ENCODE measurements at places on chromosomes 12 and 14.
A peak's percentile ranks its signal among the peaks of the same experiment; 100 is the strongest.

- peak; percentile 83 for DNase-seq
Measured at GRCh38 chr12:4030929-4031702, 157.9 kb upstream of the PARP11 start.

- DNase-seq: no peak
Measured at GRCh38 chr14:55430024-55430690, 10.3 kb downstream of the TBPL2 start.

GRCh38 chr12:133129368-133130037, 571 bp downstream of the ZNF891 start:
- DNase-seq: no peak

DNA sequence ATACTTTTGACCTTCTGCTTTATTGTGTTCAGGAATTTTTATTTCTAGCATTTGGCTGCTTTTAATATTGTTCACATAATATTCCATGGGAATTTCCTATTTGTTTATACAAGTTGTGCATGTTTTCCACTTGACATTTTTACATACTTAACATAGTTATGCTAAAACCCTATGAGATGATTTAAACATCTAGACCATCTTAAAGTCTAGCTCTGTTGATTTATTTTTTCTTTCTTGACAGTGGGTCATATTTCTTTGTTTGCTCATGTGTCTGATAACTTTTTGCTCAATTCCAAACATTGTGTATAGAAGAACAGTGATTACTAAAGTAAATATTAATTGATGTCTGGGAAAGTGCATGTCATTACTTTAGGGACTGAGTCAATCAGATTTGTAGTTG, 202.1 kb upstream of the PDZRN4 start:
- no peak for DNase-seq

GRCh38 chr12:108653082-108653516, 19.4 kb upstream of the SELPLG start:
- DNase-seq: no peak

DNA sequence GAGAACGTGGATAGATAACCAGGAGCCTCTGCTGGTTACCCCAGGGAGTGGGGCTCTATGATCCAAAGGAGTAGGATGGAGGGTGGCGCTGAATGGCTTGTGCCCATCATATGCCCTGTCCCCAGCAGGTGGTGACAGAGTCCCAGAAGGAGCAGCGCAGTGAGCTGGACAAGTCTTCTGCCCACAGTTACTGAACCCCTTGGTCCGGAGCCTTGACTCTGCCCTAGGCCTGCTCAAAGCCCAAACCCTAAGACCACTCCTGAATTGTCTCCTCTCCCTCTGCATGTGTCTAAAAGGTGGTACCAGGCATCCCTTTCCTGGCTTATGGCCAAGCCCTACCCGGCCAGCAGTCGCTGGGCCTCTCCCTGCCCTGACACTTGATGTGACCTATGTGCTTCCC, 3.2 kb downstream of the PRPH start:
- no peak for DNase-seq

GRCh38 chr12:110065540-110065939, 17.2 kb upstream of the C12orf76 start:
- DNase-seq: no peak

DNA sequence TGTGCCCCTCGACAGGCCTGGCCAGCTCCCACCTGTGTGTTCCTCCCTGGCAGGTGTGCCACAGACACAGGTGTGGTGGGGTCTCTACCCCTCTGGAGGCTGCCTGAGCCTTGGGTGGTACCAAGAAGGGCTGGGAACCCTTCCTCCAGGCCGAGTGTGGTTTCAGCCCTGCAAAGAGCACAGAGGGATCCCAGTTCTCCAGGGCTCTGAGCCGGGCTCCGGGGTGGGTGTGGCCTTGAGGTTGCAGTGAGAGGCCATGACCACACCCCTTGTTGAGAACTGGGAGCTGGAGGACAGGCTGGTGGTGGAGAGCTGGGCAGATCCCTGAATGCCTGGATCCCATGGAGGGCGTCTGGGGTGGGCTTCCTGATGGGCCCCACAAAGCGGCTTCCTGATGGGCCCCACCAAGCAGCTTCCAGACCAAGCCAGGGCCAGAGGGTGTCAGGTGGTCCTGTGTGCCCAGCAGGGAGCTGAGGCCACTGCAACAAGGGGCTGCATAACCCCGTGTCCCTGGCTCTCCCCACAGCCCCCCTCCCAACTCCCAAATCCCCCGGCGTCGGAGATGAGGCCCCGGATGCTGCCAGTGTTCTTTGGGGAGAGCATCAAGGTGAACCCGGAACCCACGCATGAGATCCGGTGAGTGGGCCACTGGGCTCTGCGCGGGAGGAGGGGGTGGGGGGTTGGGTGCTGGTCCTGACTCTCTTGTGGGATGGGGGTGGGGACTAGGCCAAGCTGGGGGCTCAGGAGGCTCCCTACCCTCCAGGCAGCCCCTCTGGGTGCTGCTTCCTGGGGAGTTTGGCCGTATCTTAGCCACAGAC, 16.6 kb downstream of the RFLNA start:
- no peak for DNase-seq

DNA sequence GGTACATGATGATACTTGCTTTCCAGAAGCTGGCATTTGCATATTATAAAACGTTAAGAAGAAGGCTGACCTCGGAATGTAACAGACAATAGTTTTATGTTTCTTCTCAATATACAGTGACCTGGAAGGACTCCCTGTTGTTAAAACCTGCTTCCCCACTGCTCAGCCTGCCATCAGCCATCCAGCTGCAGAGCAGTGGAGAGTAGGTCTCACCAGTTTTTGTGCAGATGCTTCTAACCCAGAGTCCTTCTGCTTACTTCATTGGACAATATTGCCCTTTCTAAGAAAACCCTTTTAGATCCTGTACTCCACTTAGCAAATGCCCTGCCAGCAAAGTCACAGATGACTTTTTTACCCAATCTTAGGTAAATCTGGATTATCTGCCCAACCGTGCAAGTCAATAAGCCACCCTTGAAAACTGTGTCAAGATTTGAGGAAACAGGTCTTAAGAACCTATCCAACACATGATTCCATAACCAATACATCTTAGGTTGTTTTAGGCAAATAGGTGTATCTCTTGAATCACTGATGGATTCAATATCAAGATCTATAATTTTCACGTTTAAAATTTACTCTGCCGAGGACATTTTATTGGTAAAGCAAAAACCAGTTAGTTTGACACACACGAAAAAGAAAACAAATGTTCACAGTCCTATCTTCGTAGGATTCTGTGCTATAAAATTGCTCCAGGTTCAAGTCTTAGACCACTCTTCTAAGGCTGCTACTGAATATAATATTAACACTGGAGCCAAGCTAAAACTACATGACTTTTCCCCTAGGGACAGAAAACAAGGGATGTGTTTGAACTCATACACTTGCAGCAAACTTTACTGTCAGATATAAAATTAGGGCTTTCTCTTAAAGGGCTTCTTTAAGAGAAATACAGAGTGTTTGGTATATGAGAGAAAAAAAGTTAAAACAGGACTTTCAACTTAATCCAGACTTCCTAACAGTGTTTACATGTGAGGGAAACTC, 5.7 kb downstream of the PHLDA1 start:
- no peak for DNase-seq

DNA sequence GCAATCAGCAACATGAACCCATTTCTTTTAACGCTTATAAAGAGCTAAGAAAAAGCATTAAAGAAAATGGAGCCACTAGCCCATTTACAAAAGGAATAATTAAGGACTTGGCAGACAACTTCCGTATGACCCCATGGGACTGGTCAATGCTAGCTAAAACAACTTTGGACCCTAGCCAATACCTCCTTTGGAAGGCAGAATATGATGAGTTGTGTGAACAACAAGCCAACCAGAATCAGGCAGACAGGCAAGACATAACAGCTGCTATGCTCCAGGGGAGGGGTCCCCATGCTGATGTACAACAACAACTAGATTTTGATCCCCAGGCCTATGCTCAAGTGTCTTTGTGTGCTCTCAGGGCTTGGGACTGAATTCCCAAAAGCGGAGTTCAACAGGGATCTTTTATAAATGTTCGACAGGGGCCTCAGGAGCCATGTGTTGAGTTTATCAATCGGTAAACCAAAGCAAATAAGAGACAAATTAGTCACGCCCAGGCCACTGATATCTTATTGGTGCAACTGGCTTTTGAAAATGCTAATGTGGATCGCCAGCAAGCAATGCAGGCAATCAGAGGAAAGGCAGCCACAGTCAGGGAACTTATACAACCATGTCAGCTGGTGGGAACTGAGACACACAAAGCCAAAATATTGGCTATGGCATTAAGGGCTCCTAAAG, 254.4 kb upstream of the DIO2 start:
- no peak for DNase-seq

DNA sequence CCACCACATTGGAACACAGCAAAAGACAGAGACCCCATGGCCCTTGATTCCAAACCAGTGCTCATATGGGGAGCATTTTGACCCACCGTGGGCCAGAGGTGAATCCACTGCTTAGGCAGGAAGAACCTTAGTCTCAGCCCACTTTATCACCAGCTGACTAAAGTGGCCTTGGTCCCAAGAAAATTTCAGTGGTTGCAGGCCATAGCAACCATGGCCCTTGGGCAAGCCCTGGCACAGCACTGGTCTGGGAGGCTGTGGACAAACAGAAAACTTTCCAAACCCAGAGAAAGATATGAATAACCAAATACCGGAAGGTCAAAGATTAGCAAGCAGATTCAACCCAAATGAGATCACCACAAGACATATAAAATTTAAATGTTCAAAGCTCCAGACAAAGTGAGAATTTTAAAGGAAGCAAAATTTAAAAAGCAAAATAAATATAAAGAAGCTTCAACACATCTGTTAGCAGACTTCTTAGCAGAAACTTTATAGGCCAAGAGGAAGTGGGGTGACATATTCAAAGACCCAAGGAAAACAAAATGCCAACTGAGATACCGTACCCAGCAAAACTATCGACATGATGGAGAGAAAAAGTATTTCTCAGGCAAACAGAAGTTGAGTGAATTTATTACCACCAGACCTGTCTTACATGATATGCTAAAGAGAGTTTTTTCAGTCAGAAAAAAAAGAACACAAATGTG, 7.8 kb downstream of the KLRK1 start:
- DNase-seq: no peak

DNA sequence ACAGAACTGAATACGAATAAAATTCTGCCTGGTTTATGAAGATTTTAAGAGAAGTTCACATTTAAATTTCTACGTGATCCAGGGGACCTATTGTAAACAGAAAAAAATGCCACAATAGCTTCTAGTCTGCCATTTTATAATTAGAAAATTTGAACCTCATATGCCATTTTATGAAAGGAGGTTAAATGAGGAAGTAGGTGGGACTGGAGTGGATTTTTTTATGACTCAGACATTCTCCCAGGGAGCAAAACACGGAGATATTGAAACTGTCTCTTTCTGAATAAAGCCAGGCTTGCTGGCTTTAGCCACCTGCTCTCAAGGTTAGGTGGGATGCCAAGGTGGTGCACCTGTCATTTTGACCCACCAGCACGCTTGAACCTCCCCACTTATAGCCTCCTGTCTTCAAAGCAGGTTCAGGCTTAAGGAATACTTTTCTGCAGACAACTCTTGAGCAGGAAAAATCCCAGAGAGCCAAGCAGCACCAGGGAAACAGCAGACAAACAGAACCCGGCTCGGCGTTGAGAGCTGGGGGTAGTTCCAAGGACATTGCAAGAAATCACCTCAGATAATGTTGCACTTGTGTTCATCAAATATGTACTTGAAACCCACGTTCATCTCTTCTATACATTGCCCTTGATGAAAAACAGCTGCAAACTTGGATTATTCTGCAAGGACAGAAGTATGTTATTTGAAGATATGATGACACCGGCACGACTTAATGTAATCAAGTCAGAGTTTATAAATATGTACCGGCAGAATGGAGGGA, 203.7 kb downstream of the PPM1H start:
- peak; percentile 19 for DNase-seq

- no peak for DNase-seq
Measured at GRCh38 chr14:75595226-75595625, 16.8 kb downstream of the FLVCR2 start.

GRCh38 chr12:47087088-47087688, 7.4 kb upstream of the AMIGO2 start:
- no peak for DNase-seq

DNA sequence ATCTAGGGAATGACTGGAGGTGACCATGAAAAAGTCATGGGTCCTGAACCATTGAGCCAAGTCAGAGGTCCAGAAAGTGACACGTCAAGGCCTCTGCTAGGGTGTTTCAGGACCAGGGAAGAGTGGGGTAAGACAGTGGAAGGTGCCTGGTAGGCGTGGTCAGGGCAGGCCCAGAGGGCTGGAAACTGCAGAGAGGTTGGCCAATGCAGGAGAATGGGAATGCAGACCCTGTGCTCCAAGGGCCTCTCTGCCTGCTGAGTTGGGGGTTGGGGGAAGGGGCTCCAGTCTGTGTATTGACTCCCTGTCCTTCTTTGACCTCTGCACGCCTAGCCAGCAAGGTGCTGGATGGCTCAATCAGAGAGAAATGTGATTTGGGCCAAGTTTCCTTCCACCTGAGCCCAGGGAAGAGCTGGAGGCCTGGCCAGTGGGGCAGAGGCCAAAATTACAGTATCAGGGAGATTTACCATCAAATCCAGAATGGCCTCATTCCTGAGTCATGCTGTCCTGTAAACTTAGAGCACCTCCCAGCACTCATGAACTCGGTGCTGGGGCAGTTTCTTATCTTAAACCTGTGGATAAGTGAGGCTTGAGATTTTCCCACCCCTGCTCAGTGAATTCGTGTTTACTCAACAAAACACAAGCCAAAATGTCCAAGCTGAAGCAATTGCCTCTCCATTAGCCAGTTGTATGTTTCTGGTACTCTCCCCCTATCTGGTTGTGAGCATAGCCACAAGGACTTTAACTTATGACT, 24.4 kb downstream of the IRF2BPL start:
- DNase-seq: no peak

DNA sequence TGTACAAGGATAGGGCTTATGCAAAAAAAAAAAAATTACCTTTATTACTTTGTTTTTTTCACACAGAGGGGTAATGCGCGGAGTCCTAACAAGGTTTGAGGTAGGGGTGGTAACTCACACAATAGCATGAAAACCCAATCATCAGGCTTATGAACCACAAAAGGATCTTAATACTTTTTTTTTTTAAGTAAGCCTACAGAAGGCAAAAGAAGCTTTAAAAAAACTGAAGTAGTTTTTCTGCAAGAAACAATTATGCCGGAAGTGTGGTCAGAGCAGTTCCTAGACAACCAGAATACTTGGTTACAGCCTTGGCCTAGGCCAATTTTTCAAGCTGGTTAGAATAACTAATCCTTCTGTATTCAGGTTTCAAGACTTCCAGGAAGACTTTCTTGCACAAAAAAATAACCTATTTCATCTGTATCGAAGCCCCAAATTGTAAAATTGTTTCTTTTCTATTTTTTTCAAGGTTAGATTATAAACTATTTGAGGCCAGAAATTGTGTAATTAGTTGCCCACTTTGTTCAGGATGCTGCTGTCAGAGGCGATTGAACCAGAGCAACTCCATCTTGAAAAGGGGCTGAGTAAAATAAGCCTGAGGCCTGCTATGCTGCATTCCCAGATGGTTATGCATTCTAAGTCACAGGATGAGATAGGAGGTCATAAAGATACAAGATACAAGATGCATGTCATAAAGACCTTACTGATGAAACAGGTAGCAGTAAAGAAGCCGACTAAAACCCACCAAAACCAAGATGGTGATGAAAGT, 1.8 kb upstream of the GNS start:
- DNase-seq: no peak

- DNase-seq: peak; percentile 89
Measured at GRCh38 chr12:113334786-113335539, at the start of gene SLC8B1. SLC8B1 (minus strand) TSS chr12:113335109; CDS start chr12:113332878, 2,231 bp downstream.

All from GM12892 (cell line).